ENCODE measurements at places on chromosomes 1 and 21.

DNA sequence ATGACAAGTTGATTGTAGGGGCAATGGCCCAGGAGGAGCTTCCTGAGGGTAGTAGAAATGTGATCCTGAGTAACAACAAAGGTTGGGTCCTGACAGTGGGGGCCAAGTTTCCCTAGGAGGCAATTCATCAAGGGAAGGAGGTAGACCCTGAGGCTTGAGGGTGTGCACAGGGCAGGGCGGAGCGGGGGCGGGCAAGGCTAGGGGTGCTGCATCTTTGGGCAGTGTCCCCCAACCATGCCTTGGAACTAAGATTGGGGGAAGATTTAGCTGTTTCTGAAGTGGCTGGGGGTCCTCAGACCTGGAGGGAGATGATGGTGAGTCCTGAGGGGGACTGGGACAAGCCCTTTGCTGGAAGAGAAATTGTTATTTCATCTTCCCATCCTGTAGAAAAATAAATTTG is 50.9 kb downstream of the HUNK start:
- no peak for DNase-seq

GRCh38 chr1:231603598-231604275 is 22.9 kb upstream of the DISC1 start:
- DNase-seq: peak; percentile 69

- DNase-seq: no peak
These were observed 6.3 kb downstream of the KIF17 start for GRCh38 chr1:20711285-20712214.

DNA sequence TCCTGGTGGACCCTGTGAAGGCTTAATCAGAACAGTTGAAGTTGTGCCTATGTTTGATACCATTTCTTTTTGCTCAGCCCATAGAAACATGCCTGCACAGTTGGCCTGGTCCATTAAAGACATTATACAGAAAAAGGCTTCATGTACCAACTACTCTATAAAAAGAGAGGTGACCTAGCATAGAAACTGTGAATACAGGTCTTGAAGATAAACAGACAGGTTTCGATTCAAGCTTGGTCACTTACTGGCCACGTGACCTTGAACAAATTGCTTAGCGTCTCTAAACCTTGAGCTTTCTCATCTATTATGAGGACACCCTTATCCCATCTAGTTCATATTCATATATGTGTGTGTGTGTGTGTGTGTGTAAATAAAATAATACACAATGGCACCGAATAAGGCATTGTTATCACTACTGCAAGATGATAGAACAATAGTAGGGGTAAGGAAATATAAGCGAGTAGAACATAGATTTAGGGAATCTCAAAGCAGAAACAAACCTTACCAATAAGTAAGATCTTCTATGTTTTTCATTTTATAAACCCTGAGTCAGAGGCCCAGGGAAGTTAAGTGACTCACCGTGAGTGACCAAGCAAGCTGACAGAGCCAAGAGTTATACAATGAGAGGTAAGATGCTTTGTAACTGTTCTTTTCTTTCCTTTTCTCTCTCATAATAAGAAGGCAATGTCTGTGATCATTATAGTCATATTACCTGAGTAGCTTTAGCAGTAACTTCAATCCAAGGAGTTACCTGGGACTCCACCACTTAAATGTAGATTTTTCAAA is 476.8 kb upstream of the DEPDC1 start:
- peak; percentile 76 for DNase-seq

- DNase-seq: peak; percentile 100
These were observed 6.8 kb upstream of the BSDC1 start for GRCh38 chr1:32400876-32401631.

DNA sequence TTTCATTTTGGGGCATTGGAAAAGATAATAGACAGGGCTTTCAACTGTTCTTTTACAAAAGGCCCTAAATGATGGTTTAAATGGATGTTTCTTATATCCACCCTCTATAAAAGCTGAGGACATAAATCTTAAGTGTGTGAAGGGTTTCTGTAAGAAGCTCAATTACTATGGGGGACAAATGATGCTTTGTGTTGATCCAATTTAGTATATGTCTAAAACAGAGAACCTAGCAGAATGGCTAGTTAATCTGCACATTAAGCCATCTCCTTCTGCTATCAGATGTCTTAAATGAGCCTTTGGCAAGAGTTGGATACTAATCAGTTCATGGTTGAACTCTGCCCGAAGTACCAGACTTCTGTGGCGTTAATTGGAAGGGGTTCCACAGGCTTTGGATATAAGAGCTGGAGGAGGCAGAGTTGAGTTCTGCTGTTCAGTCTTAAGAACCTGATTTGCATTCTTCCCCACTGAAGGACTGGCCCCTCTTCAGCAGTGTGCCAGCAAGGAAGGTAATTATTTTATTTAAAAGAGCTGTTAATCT is 43.1 kb downstream of the PTGFRN start:
- DNase-seq: no peak

GRCh38 chr1:935751-936231 is 12.1 kb downstream of the SAMD11 start:
- no peak for DNase-seq
